ENCODE measurements at places on chromosomes 5 and 9. TPM values are rescaled to one million over a fixed set of nuclear protein-coding genes. Genes with fewer than 3 reads are reported as not detected.

Gene VLDLR
- 4.9 TPM for total RNA-seq

Gene GFI1B
- not detected for total RNA-seq

Gene C9orf153
- not detected for total RNA-seq

Gene CTXN3
- not detected for total RNA-seq

- no peak overlapping the region for H3K27ac ChIP-seq
- H3K27me3 ChIP-seq = no peaks in the 10 kb centered on the region
- peaks cover 50% of the 10 kb centered on the region for H3K36me3 ChIP-seq
These were observed 2.2 kb downstream of the HSPA5 start for GRCh38 chr9:125238915-125239446.

DNA sequence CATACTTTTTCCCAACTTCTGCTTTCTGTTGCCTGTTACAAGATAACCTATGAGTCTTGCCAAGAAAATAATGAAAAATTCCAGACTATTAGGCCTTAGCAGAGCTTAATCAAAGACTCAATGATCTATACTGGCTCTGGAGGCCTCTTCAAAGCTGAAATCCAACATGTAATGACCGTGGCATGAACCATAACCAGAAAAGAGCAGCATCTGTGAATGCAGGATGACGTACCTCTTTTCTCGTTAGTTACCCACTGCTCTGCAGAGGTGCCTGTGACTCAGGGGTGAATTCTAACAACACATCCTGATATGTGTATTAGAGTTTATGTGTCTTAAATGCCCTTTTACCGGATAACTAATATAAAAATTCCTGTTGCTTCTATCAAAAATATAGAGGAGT, 645.4 kb downstream of the PRELID2 start:
- H3K27ac ChIP-seq = no peak overlapping the region
- H3K27me3 ChIP-seq = no peaks in the 10 kb centered on the region
- no peak for DNase-seq

DNA sequence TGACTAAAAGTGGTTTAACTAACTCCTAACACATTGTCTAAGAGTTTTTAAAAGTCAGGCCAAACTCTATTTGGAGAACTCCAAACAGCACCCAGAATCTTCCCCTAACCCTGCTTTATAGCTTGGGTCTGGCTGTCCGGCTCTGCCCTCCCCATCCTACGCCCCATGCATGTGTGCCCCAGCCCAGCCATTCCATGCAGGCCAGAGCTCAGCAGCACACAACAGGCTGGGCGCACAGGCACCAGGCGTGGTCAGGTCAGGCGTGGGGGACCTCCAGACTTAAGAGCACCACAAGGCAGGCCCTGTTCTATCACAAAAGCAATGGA, 31.1 kb downstream of the SHB start:
- H3K4me1 ChIP-seq = peaks cover 62% of the 10 kb centered on the region
- H3K36me3 ChIP-seq = no peaks in the 10 kb centered on the region
- H3K27me3 ChIP-seq = no peaks in the 10 kb centered on the region
- H3K27ac ChIP-seq = peak overlapping the region; percentile 13
- no peak overlapping the region for H3K4me3 ChIP-seq

GRCh38 chr9:110344821-110345220, 7.2 kb upstream of the TXNDC8 start:
- no peaks in the 10 kb centered on the region for H3K4me1 ChIP-seq
- DNase-seq = no peak
- no peaks in the 10 kb centered on the region for H3K27me3 ChIP-seq
- H3K36me3 ChIP-seq = no peaks in the 10 kb centered on the region
- no peak overlapping the region for H3K27ac ChIP-seq
- no peak overlapping the region for H3K4me3 ChIP-seq

DNA sequence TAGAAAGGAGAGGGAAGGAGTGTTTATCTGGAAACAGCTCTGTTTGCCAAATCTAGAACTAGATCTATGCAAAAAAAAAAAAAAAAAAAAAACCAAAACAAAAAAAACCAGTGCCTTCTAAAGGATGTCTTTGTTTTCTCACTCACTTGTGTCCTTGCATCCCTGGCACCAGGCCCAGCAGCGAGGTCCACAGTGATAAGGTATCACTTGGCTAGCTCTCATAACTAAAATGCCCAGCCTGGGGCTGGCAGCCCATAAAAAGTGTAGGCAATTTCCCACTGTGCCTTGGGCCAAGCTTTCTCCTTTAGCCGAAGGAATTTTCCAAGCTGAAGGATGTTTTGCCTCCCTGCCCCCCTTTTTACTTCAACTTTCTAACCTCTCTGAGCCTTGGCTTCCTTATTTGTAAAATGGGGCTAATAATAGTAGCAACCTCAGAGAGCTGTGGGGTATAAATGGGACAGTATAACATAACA, 20.8 kb downstream of the RGS3 start:
- peak overlapping the region; percentile 96 for H3K27ac ChIP-seq
- peaks cover 67% of the 10 kb centered on the region for H3K4me1 ChIP-seq
- H3K36me3 ChIP-seq = no peaks in the 10 kb centered on the region
- no peak for DNase-seq
- no peak overlapping the region for H3K4me3 ChIP-seq

- H3K4me3 ChIP-seq = no peak overlapping the region
- H3K27me3 ChIP-seq = no peaks in the 10 kb centered on the region
- H3K27ac ChIP-seq = no peak overlapping the region
- no peaks in the 10 kb centered on the region for H3K4me1 ChIP-seq
- no peaks in the 10 kb centered on the region for H3K36me3 ChIP-seq
These were observed 75.2 kb upstream of the MPDZ start for GRCh38 chr9:13354733-13355132.

Measured in ascending aorta (tissue), 2 donors.